ENCODE measurements at places on chromosomes 16 and 17.

DNA sequence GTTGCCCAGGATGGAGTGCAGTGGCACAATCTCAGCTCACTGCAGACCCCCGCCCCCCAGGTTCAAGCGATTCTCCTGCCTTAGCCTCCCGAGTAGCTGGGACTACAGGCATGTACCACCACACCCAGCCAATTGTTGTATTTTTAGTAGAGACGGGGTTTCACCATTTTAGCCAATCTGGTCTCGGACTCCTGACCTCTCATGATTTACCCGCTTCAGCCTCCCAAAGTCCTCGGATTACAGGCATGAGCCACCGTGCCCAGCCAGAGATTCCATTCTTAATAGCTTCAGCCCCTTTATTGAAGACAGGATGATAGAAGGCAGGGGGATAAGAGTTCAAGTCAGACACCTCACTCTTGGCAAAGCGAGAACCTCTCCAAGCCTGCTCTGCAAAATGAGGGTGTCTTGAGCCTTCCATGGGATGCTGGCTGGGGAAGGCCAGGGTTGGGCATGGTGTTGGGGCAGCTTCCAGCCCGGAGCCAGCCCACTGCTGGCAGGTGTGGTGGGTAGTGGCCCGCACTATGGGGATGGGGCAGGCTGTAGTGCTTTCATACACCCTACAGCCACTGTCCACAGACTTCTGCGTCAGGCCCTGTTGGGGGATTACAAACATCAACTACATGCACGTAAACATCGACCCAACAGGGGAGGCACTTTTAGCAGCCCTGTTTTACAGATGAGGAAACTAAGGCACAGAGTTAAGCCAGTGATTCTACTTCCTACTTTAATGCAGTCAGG lies 3.5 kb downstream of the CARHSP1 start:
- DNase-seq: no peak

GRCh38 chr17:20967776-20968175 lies 75.0 kb downstream of the USP22 start:
- no peak for DNase-seq

DNA sequence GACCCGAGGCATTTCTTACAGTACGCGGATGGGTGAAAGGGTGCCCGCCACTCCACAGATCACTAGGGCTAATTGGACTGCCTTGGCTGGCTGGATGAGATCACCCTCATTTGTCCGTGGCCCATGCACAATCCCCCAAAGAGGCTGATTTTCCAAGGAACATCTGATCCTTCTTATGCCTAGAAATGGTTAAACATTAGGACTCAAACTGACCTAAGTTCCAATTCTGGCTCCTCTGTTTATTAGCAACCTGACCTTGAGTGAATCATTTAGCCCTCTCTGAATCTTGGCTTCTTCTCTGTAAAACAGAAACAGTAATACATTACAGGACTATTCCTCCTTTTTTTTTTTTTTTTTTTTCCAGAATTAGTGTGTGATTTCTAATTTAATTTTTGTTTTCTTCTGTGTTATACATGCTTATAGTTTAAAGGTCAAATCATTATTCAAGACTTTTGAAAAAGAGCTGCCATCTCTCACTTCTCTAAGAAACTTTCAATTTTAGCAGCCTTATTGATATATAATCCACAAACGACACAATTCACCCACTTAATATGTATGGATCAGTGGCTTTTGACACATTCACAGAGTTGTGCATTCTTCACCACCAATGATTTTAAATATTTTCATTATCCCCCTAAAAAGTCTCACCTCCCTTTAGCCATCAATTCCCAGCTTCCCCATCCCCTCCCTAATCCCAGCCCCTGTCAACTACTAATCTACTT lies 45.4 kb upstream of the TMEM132E start:
- peak; percentile 22 for DNase-seq

GRCh38 chr17:50423553-50424159 lies 2.4 kb upstream of the ACSF2 start:
- peak; percentile 93 for DNase-seq

DNA sequence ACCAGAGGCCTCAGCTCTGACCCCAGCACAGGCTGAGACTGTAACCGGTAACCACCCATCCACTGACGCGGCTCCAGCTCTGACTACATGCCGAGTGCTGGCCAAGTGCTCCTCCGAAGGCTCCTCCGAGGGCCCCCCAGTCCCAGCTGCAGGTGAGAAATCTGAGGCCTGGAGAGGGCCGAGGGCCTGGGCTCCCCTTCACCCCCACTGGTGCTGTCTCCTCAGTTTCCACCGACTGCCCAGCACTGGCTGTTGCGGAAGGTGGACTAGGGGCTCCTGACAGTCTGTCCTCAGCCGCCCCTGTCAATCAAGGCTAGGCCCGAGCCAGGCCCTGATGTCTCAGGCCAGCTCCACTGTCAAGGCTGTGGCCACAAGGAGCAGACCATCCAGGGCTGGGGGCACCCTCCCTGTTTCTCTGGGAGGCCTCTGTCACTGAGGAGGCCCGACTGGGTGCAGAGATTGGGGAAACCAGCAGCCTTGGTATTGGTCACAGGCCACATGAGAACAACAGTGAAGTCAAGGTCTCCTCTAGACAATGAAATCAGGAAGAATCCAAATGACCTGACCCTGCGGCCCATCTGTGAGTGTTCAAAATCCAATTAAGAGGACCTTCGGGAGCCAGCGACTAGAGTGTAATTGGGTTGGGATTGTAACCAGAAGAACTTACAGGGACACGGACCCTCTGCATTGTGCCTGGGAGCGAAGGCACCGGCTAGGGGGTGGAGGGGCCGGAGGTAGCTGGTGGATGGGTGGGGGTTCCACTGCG lies 5.1 kb downstream of the TMEM235 start:
- DNase-seq: no peak

DNA sequence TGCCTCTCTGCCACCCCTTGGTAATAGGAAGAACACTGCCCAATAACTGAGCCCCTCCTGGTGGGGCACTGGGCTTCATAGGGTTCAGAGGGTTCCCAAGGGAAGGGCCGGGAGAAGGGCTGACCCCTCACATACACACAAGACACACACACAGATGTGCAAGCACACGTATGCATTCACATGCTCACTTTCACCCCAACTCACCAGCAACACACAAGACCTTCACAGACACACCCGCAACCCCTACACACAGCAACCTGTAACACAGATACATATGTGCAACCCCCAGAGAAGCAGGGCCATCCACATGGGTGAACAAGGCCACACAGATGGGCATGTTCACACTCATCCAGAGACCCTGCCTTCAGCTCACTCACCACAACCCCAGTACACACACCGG lies 225.1 kb downstream of the ZNF423 start:
- no peak for DNase-seq

GRCh38 chr17:27157297-27157696 lies 136.6 kb upstream of the WSB1 start:
- no peak for DNase-seq

DNA sequence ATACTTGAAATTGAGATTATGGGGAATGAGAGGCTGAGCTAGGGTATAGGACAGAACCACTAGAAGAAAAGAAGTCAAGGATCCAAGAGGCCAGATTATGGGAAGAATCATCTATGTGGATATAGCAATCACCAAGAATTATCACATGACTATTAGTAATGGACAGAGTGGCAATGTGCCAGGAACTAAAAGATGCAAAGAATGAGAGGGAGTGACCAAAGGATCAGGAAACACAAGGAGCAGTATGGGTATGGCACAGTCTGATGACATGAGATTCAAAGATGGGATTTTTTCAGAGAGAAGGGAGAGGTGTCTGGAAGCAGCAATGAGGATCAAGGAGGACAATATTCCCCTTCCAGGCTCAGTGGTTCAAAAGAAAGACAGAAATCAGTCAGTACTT lies 212.2 kb downstream of the AATF start:
- peak; percentile 22 for DNase-seq

DNA sequence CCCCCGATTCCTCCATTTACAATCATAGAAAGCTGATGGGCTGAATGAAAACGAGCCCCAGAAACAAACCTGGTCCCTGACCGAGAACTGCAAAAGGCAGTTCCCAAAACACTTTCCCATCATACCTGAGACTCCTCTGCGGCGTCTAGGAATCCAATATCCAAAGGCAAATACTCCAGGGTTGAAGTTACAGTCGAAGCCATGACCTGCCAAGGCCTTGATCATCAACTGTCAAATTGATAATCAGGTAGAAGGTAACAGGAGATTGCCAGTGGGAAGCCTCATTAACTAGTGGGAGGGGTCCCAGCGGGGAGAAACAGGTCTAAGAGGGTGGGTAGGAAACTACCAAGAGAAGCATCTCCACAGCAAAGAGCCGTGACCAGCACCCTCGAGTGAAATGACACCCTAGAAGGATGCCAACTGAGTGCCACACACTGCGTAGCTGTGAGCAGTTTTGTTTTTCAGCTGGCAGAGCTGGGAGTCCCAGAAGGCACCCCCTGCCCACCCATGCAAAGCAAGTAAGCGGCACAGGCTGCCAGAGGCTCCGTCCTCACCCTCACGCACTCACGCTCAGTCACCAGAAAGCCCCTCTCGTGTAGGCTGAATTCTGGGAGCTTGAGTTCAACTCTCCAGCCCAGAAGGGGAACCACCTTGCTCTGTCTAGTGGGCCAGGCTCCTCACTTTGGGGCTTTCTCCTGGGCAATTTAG lies 146.1 kb downstream of the GAS7 start:
- DNase-seq: no peak

GRCh38 chr16:30603945-30604315 lies 6.3 kb downstream of the ZNF689 start:
- no peak for DNase-seq

GRCh38 chr17:55986817-55987216 lies 166.5 kb upstream of the ANKFN1 start:
- no peak for DNase-seq

- no peak for DNase-seq
Observed at GRCh38 chr16:73750639-73751038, 546.0 kb upstream of the PSMD7 start.

DNA sequence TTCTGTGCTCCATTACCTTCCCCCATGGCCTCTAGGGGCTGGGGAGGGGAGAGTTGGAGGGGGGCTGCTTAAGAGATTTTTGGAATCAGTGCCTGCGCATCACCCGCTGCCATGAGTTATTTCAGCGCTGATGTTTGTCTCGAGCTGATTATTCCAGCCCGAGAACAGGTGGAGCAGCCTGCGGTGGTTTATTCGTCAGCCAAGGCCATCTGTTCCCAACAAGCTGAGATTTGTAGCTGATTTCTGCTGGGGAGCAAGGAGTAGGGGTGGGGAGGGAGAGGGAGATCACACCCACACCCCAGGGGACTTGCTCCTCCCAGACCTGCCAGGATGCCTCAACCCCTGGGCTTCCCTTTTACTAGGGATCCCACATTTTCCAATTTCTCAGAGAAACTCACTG lies 23.1 kb downstream of the PIPOX start:
- DNase-seq: no peak

Data from fibroblast of lung (primary cell).